Kidney (tissue), 22 donors: ENCODE measurements at places on chromosomes 6 and 20. TPM values are rescaled to one million over a fixed set of nuclear protein-coding genes. Genes with fewer than 3 reads are reported as not detected.

The ARMC12 gene
- 0.69 TPM for polyA plus RNA-seq

The TRIM10 gene
- polyA plus RNA-seq, result 1.5 TPM

The CALHM4 gene
- polyA plus RNA-seq, result 0.60 TPM

The GPANK1 gene
- polyA plus RNA-seq, result 28.6 TPM

The YWHAB gene
- 156 TPM for polyA plus RNA-seq

The OR2H1 gene
- not detected for polyA plus RNA-seq

The CSE1L gene
- polyA plus RNA-seq, result 32.4 TPM

The PKHD1 gene
- 6.0 TPM for polyA plus RNA-seq

The PRRT1 gene
- 4.0 TPM for polyA plus RNA-seq

The CLVS2 gene
- polyA plus RNA-seq, result not detected

DNA sequence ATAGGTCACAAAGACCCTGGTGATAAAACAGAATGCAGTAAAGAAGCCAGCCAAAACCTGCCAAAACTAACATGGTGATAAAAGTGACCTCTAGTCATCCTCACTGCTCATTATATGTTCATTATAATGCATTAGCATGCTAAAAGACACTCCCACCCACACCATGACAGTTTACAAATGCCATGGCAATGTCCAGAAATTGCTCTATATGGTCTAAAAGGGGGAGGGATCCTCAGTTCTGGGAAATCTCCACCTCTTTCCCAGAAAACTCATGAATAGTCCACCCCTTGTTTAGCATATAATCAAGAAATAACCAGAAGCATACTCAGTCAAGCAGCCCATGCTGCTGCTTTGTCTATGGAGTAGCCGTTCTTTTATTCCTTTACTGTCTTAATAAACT lies 40.4 kb upstream of the MC3R start:
- no peak for DNase-seq

- DNase-seq, result no peak
Measured at GRCh38 chr6:125811259-125811658, 20.5 kb downstream of the NCOA7 start.

GRCh38 chr6:162069995-162070394 lies 657.6 kb downstream of the PRKN start:
- DNase-seq, result no peak

- no peak for DNase-seq
Measured at GRCh38 chr6:118103381-118104146, 196.5 kb downstream of the SLC35F1 start.

DNA sequence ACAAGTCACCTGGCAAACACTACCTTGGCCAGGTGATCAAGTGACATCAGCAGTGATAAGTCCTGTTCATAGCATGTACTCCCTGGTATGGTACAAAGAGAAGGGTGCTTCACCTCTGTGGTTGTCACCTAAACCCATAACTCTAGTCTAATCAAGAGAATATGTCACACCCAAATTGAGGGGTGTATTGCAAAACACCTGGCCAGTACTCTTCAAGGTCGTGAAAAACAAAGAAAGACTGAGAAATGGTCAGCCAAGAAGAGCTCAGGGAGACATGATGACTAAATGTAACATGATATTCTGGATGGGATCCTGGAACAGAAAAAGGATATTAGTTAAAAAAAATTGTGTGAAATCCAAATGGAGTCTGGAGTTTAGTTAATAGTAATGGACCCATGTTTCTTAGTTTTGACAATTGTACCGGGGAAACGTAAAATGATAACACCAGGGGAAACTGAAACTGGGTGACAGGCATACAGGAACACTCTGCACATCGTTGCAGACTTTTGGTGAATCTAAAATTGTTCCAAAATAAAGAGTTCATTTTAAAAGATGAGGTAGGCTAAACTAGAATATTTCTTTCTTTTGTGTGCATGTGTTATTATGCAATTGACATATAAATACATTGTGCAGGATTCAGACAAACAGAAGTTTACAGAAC lies 262.0 kb downstream of the CDC5L start:
- no peak for DNase-seq

DNA sequence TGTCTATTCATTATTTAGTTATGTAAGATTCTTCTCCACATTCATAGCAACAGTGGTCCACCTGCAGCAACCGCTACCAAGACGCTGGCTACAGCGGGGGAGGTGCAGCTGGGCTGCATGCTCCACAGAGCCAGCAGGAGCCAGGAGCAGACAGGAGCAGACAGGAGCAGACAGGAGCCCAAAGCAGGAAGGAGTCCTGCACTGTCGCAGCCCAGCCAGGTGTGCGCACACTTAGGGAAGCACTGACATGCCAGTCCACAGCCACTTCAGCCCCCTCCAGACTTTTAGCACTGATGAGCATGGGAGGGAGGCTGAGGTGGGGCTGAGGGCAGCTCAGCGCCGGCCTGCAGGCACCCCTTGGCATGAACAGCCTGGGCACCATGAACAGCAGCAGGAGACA lies 19.6 kb downstream of the KIF16B start:
- peak; percentile 53 for DNase-seq

DNA sequence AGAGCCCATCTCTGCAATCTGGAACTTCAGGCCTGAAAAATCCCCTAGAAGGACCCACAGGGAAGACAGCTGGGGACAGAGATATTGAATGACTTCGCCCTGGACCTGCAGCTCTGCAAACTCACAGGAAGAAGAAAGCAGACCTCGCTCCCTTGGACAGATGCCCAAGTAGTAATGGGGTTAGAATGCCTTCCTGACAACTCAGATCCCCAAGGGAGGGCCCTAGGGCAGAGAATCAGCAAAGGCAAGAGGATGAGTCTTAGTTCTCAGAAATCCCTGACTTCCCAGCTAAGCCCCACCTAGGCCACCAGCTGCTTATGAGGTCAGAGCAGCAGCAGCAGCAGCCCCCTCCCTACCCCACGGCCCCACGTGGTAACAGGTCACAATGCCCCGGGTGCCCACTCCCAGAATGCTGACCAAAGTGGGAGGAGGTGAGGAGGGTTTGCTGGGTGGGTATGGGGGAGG lies at the start of gene C20orf141:
TSS of gene C20orf141 (plus strand) at position 401 of the 465 bp plus-strand sequence. CDS start 198 bp downstream, outside the sequence.
- peak; percentile 49 for DNase-seq

GRCh38 chr6:25042536-25042935 lies 106.8 kb upstream of the RIPOR2 start:
- DNase-seq, result no peak

- no peak for DNase-seq
Measured at GRCh38 chr20:16672299-16672698, 57.5 kb upstream of the SNRPB2 start.

- no peak for DNase-seq
Measured at GRCh38 chr6:143884216-143884900, 20.1 kb downstream of the ZC2HC1B start.

GRCh38 chr6:40972814-40973213 lies 66.2 kb downstream of the UNC5CL start:
- no peak for DNase-seq

DNA sequence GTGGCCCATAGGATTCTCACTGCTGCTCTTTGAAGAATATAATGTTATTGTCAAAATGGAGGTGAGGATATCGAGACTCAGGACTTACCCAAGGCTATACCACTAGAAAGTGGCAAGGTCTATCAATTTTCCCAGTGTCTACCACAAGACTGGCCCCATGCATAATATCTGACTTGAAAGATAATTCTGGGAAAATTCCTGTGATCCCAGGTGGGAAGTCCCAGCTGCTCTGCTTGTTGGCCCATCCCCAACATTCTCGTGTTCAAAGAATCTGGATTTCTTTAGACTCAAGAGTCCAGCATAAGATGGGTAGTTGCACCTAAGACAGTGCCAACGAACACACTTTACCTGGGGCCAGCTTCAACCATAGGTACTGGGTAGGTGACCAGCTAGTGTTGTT lies 120.7 kb upstream of the DTNBP1 start:
- no peak for DNase-seq

DNA sequence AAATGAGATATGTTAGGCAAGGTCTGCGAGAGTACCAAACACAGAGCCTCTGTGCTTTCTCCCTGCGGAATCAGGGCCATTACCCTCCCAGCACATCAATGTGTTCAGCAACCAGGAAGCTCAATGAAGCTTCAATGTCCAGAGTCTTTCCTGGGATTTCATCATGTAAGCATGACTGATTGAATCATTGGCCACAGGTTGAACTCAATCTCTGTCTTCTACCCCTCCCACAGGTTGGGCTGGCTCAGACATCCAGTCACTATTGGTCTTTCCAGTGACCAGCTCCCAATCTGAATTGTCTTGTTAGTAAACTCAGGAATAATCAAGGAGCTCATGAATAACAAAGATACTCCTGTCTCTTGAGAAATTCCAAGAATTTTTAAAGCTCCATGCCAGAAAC lies 2.7 kb upstream of the DTD1 start:
- no peak for DNase-seq

GRCh38 chr6:67916399-67916798 lies 718.7 kb upstream of the ADGRB3 start:
- DNase-seq, result no peak

- DNase-seq, result no peak
Measured at GRCh38 chr6:137728386-137729349, 138.4 kb upstream of the TNFAIP3 start.

DNA sequence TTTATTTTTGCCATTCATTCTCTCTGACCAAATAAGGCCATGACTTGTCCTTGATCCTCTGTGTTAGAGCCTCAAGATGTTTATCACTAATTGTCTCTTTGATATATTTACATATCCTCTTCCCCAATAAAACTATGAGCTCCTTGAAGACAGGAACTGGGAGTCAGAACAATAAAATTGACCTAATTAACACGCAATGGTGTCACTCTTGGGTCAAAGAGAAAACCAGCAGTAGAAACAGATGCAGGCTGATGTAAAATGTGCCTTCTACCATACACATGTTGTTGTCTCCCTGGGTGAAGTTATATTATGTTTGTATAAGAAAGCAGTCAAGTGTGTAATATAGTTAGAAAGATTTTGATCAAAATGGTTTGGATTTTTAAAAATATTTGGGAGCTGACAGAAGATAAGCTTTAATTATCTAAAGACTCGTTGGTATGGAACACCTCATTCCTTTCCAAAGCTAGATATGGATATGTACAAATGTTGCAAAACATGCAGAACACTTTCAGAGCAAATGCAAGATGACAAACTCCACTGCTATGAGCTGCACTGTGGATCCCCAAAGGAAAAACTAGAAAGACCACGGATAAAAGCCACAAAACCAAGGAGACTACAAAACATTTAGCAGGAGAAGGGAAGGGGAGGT lies 109.7 kb upstream of the STMND1 start:
- DNase-seq, result no peak

DNA sequence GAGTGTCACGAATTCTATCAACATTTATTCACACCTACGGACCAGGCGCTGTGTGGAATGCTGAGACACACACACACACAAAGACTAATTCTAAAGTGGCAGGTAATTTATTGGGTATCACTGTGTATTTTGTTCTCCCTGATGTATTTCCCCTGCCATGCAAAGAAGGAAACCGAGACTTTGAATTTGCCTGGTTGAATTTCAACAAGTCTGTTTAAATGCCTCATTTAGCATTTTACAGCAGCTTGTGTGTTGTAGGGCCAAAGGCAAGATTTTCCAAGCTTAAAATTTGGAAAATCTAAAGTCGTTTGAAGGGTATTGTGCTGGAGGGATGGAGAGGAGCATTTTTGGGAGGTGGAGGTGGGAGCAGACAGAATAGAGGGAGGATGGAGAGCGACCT lies 274.4 kb upstream of the ZFP64 start:
- no peak for DNase-seq

DNA sequence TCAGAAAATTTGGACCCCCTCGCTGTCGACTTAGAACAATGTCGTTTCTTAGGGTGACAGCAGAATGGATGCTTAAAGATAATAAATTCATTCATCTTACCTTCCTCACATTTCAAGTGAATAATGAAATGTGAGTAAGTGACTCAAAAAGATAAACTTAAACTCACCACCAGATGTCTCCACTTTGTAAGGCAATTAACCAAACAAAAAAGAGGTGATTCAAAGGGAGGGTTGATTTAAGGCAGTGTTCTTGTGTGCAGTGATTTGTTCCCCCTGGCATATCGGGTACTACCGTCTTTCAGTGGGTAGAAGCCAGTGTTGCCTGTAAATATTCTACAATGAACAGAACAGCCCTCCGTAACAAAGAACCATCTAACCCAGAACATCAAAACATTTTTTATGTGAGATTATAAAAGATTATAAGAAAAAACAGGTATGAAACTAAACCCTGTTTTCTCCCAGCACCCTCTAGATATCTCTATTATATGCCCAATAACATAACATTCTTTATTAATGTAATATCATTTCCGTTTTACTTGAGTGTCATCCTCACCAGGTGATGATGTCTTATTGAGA lies 589.7 kb downstream of the CBLN4 start:
- peak; percentile 75 for DNase-seq

- no peak for DNase-seq
Measured at GRCh38 chr6:45569210-45569945, 191.6 kb upstream of the SUPT3H start.

DNA sequence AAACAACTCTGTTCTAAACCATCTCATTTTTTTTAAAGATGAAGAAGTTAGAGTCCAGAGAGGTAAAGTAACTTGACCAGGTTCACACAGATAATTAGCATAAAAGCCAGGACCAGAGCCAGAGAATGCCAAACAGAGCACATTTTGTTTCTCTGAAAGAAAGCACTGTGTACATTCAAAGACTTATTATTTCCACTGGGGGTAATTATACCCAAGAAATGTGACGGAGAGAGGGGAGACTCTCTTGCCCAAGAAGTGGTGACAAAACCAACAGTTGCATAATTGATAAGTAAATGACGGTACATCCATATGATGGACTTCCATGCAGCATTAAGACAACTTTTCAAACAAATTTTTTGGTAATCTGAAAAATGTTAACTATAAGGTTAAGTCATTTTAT lies 111.6 kb downstream of the RTN4IP1 start:
- no peak for DNase-seq

- no peak for DNase-seq
Measured at GRCh38 chr6:19432966-19433498, 404.1 kb upstream of the ID4 start.
